ENCODE measurements at places on chromosomes 12 and 14.

DNA sequence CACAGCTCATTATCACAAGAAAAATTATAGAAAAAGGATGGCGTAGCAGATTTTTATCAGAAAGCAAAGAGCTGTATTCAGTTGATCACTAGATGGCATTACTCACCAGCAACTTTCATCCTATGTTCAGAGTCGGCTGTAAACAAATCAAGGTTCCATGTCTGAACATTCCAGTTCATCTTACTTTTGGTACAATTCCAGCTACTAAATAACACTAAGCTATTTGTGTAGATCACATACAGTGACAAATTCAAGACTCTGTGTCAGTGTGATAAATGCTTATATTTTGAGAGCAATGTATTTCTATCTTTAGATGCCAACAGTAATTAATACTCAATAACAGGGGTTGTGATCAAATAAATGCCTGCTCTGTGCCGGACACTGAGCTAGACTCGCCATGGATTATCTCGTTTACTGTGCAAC, 30.1 kb downstream of the NRDE2 start:
- DNase-seq, result no peak

- DNase-seq, result no peak
Measured at GRCh38 chr14:88326352-88327103, 3.5 kb upstream of the KCNK10 start.

DNA sequence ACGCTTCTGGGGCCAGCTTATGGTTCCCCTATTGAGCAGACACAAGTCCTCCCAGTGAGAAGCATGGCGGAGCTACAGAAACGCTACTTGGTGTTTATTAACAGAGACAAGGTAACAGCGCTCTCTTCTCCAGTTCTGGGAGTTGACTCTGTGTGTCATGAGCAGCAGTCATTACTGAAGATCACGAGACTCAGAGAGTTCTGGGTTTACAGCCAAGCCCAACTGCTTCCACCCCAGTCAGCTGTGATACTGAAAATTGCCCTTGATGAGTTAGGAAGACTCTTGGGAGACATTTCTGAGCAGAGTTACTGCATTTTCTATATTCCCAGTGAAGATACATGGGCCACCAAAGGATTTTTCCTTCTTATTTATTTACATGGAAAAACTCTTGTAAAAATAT, 48.6 kb downstream of the CFAP251 start:
- DNase-seq, result no peak

- no peak for DNase-seq
Measured at GRCh38 chr14:99129211-99129696, 142.7 kb downstream of the BCL11B start.

GRCh38 chr12:68350753-68351152, 18.6 kb upstream of the MDM1 start:
- no peak for DNase-seq

Measured in NCI-H1048 (cell line).